ENCODE measurements at places on chromosomes 12 and 14.
A peak's percentile ranks its signal among the peaks of the same experiment; 100 is the strongest.

GRCh38 chr12:913919-914698 lies 35.4 kb downstream of the RAD52 start:
- peak; percentile 90 for ATAC-seq

GRCh38 chr12:45729233-45730083 lies at the start of gene ARID2:
Gene ARID2 (plus strand): TSS chr12:45729706. CDS start chr12:45729837, 131 bp downstream.
- peak; percentile 11 for ATAC-seq

DNA sequence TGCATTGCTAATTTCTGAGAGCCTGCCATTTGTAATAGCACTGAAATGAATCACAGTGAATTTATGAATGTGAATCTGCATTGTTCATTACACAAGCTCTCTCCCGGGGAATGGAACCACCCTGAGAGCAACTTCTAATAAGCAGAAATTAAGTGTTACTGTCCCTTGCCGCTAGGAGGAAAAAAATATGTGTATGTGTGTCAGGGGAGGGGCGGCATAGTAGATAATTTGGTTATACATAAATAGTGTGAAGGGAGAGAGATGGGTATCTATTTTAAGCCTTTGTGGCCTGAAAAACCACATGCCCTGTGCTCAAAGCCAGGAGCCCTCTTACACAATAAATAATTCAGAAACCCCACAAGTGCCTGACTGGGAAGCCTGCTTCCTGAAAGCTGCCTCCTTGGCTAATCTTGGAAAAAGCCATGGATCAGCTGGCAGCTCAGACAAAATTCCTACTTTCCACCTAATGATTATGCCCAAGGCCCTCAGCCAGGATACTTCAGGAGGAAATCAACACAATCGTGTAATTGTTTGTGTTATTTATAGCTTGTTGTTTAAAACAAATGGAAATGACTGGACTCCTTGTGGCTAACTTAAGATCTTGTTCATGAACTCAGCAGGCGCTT lies 366.2 kb upstream of the KITLG start:
- ATAC-seq: no peak

- ATAC-seq: no peak
Measured at GRCh38 chr12:8677362-8677761, 14.7 kb upstream of the MFAP5 start.

DNA sequence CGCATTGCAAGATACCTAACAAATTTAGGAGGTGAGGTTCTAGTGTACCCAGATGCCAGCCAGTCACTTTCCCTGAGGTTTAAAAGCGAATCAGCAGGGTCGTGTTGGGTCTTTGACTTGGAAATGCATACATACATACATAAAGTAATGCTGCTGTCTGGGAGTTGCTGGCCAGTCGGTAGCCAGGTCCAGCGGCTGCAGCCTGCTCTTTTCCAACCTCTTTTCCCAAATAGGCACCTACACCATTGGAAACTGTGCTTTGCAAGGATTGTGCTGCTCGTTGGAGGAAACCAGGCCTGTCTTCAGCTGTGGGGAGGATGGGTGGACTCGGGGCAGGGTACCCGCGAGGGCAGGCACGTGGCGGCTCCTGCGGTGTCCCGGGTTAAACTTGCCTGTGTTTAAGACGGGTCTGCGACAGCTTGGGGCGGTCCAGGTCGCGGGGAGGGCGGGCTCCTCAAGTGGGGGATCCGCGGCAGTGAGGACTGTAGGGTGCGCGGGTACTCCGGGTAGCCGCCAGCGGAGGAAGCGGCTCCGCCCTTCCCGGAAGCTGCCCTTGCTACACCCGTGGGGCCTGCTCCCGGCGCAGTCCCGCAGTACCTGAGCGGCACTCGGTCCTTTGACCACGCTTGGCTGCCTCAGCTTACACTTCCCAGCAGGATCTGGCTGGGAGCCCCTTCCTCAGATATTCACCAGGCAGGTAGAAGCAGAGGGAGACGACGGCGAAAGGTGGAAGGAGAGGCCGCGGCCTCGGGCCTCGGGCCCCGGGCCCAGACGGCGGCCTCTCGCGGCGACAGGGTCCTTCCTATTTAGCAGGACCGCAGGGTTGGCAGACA lies 2.7 kb downstream of the TTC6 start:
- ATAC-seq: peak; percentile 27

- ATAC-seq: no peak
Measured at GRCh38 chr14:101480022-101480746, 81.1 kb upstream of the DIO3 start.

- no peak for ATAC-seq
Measured at GRCh38 chr12:88633312-88633711, 53.0 kb upstream of the KITLG start.

DNA sequence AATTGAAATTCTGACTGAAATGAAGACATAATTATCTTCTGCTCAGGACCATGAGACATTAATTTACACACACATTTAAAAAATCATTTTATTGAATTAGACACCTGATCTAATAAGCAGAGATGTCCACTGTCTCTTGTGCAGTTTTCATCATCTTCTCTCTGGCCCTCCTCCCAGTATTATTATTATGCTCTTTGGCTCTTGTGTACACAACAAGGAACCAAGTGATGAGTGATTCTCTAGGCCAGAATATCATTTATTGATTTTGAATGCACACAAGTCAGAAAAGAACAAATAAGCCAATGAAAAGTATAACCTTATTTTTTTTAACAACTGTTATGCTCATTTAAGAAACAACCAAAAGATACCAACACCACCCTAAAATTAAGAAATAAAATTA lies 244.7 kb upstream of the KRR1 start:
- ATAC-seq: no peak

DNA sequence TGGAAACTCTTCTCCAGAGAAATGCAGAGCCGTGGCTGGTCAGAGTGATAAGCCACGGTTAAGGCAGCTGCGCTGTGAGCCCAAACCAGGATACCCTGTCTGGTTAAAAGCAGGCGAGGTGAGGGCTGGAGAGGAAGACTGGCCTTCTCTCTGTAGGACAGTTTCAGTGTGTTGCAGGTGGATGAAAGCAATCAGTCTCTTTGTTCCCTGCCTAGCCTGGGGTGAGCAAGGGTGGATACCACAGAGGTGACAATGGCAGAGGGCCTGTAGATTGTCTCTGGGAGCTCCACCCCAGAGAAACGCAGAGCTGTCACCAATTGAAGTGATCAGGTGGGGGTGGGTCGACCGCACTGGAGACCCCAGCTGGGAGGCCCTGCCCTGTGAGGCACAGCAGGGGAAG lies 621.9 kb downstream of the LRFN5 start:
- ATAC-seq: no peak
